NCI-H2081 (cell line): ENCODE measurements at places on chromosomes 16 and 17.

GRCh38 chr16:10895053-10895946 is 18.3 kb downstream of the CIITA start:
- no peak for DNase-seq

GRCh38 chr17:45248132-45248957 is 13.5 kb downstream of the SPATA32 start:
- peak; percentile 43 for DNase-seq

DNA sequence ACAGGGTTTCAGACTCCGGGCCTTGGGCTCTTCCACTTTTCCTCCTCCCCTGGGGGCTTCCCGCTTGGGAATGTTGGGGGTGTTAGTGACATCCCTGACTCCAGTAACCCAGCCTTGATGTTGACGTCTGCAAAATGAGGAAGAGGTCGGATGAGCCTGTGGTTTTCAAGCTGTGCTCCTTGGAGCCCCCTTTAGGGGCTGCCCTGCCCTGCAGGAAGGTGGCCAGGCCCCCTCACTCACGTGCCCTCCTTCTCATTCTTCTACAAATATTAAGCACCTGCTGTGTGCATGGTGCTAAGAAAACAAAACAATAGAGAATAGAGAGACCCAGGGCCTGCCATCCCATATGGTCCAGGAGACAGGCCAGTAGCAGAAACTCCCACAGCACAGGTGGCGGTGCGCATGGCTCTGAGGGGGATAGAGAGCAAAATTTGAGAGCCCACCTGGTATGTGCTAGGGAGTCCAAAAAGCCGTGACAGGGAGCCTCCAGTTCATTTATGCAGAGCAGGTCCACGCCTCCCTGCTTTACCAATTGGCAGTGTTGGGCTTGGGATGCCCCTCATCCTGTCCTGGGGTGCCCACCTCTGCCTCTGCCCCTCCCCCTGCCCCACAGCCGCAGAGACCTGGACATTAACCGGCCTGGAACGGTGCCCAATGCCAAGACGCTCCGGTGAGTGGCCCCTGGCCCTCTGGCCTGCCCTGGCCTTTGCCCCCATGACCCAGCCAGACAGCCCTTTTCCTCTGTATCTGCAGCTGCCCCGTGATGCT is 7.4 kb downstream of the NDRG4 start:
- no peak for DNase-seq

DNA sequence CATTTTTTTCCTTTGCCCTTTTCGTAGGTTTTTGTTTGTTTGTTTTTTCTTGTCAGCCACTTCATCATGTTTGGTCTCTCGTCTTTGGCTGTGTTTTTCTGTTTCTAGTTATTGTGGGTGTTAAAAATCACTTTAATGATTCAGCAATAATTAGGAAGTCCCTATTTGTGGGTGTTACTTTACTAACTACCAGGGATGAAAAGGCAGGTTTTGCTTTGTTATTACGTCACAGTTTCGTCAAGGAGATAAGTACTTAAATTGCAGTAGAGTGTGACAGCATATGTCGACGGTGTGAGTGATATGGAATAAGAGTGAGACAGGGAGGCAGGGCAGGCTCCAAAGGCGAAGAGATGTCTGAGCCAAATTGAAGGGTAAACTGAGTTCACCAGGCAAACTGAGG is 479.6 kb downstream of the WWOX start:
- no peak for DNase-seq

GRCh38 chr16:813204-813915 is 12.8 kb upstream of the GNG13 start:
- DNase-seq = no peak

DNA sequence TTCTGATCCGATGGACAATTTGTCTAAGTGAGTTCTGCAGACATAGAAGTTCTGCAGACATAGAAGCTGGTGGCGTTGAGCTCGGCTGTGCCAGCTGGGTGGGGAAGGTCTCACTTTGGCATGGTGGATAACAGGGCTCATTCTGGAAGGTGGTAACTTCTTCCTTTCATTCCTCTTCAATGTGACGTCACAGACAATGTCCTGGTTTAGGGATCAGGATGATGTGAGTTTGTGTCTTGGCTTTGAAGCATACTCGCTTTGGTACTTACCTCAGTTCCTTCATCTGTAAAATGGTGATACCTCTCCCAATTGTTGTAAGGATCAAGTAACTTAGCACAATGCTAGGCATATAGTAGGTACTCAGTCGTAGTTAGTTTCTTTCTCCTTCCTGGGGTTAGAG is 408.8 kb upstream of the ASIC2 start:
- DNase-seq = no peak

- DNase-seq = no peak
Measured at GRCh38 chr16:78437352-78437968, 338.0 kb downstream of the WWOX start.

- no peak for DNase-seq
Measured at GRCh38 chr17:149231-149630, 11.9 kb downstream of the SCGB1C2 start.

GRCh38 chr17:7014995-7015958 is 2.9 kb downstream of the RNASEK start:
- DNase-seq = no peak

DNA sequence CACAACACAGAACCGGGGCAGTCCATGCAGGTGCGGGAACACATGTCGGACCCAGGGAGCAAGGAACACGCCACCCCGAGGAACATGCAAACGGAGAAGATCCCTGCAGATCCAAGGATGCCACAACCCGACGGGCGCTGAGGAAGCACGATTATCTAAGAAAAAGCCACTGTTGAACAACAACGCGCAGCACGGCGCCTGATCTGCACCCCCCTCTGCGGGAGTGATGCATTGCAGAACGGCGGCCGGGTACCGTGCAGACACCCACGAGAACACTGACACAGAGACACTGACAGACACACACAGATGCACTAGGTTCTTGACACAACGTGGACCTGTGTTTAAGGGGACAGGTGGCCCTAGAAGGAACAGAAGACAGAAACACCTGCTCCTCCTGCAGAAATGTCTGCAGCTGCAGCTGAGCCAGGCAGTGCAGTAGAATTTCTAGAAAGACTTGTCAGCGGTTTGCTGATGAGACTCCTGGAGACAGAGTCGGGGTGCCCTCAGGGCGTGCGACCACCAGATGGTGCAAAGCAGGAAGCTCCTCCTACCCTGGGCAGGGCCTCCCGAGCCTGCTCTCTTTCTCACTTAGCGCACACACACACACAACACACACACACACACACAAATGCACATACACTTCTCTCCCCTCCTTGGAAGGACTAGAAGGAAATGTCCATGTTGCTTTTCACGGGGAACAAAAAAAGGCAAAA is 7.5 kb downstream of the NPTX1 start:
- no peak for DNase-seq

GRCh38 chr17:13113821-13114525 is 96.1 kb upstream of the ELAC2 start:
- no peak for DNase-seq

DNA sequence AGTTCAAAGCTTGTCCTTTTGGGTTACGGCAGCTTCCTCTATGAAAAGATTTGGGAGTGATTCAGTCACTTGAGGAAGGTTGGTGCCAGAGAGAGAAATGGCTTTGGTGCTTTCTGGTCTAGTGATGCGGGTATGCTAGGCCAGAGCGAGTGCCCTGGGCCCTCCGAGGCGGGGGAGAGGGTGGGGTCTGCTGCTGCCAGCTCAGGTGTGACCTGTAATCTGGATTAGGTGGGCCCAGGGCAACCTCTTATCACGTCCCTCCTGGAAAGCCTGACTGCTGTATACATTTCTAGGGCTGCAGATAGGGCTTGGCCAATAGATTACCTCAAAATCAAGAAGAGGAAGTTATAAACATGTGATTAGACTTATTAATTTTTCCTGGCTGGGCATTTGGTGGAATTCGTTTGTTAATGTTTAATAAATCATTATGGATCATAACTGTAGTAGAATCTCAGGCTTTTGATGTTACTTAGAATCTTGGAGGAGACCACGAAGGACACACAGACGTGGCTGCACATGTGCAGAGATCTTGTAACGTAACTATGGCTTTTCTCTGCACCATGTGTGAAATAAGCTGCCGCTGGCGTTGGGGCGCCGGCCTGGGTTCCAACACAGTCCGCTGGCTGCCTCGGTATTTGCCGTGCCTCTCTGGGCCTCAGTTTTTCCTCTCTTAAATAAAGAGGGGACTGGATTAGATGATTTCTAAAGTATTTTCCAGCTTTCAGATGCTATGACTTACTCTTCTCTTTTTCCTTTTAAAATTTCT is 1.2 kb downstream of the IRF8 start:
- no peak for DNase-seq

DNA sequence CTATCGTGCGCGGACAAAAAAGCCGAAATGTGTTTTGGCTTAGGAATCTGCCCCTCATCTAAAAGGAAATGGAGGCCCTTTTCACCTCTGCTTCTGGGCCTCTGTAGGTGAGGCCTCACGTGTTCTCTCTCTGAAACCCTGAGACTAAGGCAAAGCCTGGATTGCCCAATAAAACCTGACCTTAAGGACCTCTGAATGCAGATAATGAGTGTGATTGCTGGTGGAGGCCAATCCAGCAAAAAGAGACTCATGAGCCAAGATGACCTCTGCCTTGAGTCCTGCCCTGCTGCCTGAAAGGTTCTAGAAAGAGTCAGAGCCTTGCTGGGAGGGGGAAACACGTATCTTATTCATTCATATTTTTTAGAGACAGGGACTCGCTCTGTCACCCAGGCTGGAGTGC is 44.5 kb upstream of the ABR start:
- DNase-seq = no peak

DNA sequence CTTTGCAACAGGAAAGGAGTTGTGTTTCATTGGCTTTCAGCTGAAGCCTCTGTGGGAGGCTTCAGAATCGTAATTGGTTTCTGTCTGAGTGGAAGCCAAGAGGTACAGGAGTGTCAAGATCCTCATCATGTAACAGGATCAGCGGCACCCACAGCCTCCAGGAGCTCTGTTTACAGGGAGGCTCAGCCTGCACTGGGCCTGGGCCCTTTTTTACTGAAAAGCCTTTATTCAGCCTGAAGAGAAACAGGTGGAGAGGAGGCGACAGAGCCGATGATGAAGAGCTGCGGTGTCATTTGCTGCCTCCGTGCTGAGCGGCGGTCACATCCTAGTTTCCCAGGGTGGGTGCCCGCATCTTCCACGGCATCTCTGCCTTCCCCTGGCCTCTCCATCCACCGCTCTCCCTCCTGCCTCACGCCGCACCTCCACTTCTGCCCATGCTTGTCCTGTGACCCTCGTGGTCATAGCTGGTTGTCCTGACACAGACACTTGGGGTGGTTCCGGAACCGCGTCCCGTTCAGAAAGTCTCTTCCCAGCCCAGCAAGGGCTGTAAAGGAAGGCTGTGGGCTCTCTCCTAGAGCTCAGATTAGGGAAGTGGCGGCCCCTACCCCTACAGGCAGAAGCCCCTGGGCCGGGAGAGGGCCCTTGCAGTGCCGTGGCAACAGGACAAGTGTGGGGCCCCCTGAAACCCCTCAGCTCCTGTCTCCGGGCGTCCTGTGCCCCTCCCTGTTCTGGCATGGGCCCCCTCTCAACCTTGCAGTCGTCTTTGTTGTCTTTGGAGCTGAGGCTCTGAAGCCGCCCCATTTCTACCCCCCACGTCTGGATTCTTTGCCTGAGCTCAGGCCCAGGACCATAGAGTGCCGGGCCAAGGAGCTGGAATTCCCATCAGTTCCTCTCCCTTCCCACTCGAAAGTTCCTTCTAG is 53.9 kb upstream of the CHMP6 start:
- no peak for DNase-seq

GRCh38 chr16:2518823-2519710 is 1.1 kb upstream of the AMDHD2 start:
- no peak for DNase-seq

GRCh38 chr16:79366635-79367034 is 233.9 kb downstream of the MAF start:
- no peak for DNase-seq

DNA sequence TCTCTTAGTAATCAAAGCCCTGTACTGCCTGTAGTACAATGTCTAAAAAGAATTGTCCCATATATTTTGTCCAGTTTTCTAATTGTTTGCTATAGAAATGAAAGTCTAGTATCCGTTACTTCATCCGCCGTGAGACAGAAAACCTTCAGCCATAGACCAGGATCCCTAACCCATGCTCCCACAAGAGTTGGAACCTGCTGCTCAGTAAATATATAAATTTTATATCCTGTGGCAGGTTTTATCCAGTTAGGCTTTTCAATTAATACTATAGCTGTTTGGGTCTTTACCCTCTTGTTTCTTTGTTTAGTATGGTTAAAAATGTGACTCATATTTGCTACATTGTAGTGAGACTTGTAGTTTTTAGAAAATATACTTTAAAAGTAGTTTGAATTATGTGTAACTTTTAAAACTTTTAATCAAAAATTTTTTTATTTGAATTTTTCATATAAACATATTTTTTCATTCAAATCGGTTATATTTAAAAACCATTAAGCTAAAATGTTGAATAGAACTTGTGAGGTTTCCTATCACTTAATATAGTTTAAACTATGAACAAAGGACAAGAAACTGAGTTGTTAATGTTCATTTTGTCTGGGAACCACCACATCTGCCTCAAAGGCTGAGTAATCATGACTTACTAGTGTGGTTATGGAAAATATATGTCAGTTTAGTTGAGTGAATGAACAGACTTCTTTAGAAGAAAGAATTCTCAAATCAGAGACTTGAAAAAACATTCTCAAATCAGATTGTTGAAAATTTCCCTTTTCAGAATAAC is 54.8 kb downstream of the VMP1 start:
- no peak for DNase-seq

DNA sequence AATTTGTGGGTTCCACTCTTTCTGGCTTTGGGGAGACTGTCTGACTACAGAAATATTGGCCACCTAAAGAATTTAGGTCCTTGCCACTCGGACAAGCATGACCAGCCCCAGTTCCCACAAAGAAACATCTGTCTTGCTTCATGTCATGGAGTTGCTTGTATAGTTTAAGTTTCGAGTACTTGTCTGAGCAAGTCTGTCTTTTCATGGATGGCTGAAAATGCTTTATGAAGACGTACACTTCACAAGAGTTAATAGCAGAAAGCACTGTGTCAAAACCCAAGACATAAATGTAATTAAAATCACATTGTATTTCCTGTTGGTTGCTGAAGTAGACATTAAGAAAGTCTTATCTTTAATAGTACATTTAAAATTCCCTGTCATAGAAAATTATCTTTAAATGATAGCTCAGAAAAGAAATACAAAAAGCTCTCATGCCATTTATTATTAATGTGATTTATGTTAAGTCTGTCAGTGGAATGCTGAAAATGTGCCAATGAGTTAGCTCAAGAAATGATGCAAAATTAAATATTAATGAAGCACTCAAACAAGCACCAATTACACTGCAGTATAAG is 29.8 kb upstream of the XYLT2 start:
- DNase-seq = no peak
